GM06990 (cell line): ENCODE measurements at places on chromosomes 4 and X.

DNA sequence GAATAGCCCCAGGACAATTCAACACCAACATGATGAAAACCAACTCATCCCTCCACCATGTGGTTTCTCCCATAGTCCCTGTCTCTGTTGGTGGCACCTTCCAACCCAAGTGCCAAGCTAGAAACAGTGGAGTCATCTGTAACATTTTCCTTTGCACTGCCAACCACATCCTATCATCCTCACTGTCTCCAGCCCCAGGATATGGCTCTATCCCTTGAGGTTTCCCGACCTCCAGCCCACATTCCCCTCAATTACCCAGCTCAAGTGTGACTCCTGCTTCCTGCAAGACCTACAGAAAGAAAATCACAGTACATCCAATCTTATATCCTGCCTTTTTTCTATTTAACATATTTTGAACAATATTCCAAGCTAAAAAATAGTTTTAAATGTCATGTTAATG lies 24.2 kb downstream of the PNMA6F start:
- DNase-seq = no peak

GRCh38 chr4:181541396-181541795 lies 701.8 kb upstream of the TENM3 start:
- no peak for DNase-seq

GRCh38 chr4:186348433-186348832 lies 82.4 kb downstream of the F11 start:
- no peak for DNase-seq

- no peak for DNase-seq
Observed at GRCh38 chrX:142499992-142500391, 294.9 kb upstream of the MAGEC2 start.

- DNase-seq = no peak
Observed at GRCh38 chr4:25535278-25535677, 120.4 kb upstream of the SLC34A2 start.

DNA sequence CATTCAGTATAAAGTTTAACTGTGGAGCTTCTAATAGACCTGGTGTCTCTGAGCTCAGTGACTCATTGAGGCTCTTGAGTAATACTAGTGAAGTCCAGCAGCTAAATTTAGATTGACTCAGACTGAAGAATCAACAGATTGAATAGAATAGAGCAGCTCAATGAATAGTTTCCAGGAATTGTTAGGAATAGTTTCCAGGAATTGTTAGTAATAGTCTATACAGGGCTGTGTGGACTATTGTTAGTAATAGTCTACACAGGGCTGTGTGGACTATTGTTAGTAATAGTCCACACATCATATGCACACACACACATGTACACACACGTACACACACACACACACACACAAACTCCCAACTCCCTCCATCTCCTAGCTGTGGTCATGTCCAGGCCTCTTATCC lies 3.0 kb downstream of the GIMD1 start:
- no peak for DNase-seq

DNA sequence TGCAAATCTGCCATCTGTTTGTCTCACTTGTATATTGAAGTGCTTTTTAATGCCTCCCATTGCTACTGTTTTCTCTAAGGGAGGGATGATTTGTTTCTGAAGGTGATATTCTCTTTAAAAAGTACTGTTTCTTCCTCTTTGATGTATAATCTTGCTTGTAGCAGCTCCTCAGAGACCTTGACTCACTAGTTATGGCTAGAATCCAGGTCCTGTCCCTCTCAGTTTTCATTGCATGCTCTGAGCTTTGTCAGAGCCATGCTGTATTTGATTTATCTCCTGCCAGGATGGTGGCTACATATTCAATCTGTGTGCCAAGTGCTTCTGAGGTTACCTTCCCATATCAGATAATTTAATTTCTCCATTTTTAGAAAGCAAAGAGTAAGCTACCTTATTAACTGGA lies 56.0 kb downstream of the GLUD2 start:
- no peak for DNase-seq

- no peak for DNase-seq
Observed at GRCh38 chrX:45850197-45850774, 649.6 kb upstream of the DIPK2B start.

- DNase-seq = no peak
Observed at GRCh38 chrX:100871594-100872560, 2.3 kb downstream of the NOX1 start.

DNA sequence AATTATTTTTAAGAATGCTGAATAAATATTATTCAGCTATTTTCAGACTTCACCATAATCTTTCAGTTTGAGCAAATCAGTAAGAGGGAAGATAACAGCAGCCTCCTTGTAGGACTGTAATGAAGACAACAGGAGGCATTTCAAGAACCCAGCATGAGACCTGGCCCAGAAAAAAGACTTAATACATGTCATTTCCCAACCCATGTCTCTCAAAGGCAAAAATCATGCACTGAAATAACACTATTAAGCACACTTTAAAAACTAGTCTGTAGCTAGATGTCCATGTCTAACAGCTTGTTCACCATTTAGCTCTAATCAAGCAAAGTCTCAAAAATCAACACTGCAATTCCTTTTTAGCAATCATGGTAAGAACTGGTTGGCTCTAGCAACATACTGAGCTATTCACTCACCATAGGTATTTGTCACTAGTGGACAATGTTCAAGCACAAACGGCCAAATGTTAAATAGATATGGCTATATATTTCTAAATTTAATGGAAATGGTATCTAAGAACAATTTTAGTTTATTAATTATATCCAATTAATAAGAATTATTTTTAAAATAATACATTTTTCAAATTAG lies 109.9 kb downstream of the WDFY3 start:
- no peak for DNase-seq

DNA sequence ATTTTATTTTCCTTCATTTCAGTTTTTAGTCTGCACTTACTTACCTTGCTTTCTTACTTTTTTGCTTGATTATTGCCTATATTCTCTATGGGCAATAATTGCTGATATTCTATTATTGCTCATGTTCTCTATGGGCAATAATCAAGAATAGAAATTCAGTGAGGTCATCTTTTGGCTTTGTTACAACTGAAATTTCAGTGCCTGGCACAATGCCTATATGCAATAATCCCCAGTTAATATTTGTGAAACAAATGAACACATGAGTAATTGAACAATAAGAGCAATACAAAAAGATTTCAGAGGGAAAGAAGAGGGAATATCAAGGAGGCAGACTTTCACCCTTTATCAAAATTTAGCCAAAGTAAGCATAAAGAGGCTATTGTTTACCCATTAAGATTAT lies 48.6 kb upstream of the ARSJ start:
- no peak for DNase-seq

GRCh38 chr4:95572304-95572991 lies 23.7 kb upstream of the UNC5C start:
- no peak for DNase-seq

- DNase-seq = no peak
Observed at GRCh38 chrX:71536285-71536684, 3.4 kb downstream of the OGT start.

DNA sequence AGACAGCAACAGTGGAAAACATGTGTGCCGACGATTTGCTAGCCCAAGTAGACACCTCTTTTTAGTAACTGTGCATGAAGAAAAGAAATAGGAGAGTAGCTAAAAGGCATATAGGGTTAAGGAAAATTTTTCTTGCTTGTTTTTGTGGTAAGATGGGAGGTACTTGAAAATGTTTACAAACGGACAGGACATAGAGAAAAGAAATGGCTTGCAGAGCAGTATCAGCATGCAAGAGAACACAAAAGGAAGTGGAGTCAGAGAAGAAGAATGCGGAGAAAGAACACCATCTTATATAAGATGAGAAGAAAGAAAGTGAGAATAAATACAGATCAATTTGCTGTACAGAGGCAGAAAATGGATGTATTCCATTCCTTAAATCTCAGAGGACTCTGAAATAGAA lies 263.7 kb upstream of the ETNPPL start:
- no peak for DNase-seq

GRCh38 chrX:150476164-150476699 lies 92.2 kb upstream of the MTM1 start:
- DNase-seq = no peak

DNA sequence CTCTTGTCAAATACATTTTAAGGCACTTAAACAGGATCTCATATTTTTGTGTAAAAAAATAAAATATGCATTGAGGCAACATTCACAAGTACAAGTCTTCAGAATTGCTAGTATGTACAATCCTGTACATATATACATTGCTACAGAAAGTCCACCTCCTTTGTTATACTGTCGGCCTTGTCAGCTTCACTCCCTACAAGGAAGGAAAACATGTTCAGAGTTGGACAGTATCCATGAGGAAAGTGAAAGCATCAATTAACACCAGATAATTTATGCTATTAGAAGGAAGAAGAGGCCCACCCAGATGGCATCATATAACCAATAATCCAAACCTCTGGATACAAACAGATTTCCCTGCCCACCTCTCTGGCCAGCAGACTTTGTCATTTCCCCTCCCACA lies 42.0 kb downstream of the REELD1 start:
- no peak for DNase-seq

- no peak for DNase-seq
Observed at GRCh38 chr4:41436419-41436818, 101.5 kb upstream of the LIMCH1 start.

- peak; percentile 34 for DNase-seq
Observed at GRCh38 chrX:42943051-42943974, 165.3 kb upstream of the PPP1R2C start.

GRCh38 chr4:148962539-148963290 lies 520.5 kb upstream of the NR3C2 start:
- DNase-seq = no peak

GRCh38 chr4:1379351-1379781 lies 26.9 kb downstream of the NKX1-1 start:
- DNase-seq = no peak

DNA sequence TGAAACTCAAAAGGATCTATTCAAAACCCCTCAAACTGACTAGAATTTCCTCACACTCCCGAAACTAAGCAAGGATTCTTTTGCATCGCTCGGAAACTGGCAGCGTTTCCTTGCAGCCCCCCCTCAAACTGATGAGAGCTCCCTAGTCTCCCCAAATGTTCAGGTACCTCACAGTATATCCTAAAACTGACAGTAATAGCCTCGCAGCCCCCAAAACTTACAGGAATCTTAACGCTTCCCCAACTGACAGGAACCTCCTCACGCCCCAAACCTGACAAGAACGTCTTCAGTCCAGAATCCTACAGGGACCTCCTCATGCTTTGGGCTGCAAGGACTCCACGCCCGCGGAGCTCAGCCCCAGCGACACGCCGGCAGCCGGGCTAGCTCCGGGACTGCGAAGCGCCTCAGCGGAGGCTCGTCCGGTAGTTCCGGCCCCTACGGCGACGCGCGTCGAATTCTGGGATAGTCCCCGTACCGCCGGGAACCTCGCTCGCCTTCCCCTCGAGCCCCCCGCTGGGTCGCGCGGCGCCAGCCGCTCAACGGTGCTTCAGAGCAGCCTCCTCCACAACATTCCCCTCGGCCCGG lies 640 bp downstream of the PHF8 start:
- DNase-seq = no peak

DNA sequence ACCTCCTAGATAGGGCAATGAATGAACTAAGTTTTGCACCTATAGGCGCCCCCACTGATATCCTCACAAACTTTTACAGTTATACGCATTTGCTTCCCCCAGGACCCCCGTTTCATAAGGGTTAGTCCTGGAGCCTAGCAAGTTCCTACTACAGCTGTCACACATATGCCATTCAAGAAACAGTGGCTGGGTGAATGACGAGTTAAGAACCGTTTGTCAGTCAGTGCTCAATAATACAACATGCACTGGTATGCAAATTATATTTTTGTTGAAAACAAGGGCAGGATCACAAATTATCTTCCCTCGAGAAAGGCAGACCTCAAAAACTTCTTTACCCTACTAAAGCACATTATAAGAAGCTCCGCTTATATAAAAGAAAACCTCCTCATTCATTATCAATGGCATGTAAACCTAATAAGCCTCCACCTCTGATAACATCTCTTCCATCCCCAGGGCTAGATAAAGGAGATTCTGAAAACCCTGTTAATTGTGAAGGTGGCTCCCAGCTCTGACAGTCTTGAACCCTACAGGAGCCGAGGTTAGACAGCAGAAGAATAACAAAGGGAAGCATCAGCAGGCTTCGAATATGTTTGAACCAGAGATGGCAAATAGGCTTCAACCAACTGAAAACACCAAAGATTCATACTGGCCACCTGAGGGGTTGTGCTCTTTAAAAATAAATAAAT lies 40.3 kb downstream of the AFAP1 start:
- no peak for DNase-seq

- DNase-seq = no peak
Observed at GRCh38 chr4:52961666-52962412, 99.7 kb downstream of the RASL11B start.

DNA sequence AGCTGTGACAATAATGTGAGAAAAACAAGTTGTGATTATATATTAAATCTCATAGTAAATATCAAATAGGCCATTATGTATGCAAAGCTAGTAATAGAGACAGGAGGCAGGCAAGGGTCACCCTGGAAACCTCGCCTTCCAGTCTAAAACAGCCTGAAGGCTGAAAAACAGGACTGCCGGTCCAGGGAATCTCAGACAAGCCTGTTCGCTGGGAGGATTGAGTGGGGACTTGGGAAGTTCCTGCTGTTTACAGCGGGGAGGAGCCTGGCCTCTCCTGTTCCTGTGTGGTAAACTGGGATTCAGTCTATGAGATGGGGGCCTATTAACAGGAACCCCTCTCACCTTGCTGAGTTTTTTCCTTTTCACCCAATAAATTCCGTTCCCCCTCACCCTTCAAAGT lies 2317.3 kb downstream of the PCDH7 start:
- no peak for DNase-seq

DNA sequence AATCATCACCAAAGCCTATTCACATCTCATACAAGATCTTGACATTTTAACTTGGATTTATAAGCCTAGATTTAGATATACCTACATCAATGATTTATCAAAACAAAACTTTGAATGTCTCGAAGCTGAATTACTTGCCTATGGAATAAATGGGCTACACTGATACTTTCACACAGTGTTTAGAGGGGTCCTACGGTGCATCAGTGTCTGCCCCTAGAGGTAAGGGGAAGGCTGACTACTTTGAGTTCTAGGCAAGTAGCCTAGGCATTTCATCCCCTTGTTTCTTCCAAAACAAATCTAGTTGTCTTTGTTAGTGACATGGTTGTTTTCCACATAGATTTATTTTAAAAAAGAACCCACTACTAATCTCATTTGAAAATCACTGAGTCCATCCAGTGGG lies 158.1 kb upstream of the ATOH1 start:
- no peak for DNase-seq

DNA sequence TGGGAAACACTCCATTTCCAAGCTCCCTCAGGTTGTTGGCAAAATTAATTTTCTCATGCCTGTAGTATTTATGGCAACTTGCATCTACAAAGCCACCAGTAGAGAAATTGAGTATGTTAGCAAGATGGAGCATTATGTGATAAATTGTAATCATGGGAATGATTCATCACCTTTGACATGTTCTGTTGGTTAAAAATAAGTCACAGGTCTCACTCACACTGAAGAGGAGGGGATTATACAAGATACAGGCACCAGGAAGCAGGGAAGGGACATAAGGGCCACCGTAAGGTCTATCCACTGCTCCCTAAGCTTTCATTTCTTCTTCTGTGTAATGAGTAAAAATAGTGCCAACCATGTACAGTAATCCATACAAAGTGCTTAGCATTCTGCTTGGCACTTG lies 313.0 kb downstream of the GBA3 start:
- DNase-seq = no peak
